ENCODE measurements at places on chromosomes 6 and 20. TPM values are rescaled to one million over a fixed set of nuclear protein-coding genes. Genes with fewer than 3 reads are reported as not detected.

Gene EYS
- total RNA-seq = 0.02 TPM

Gene C20orf144
- total RNA-seq = 0.13 TPM

Gene TCF15
- not detected for total RNA-seq

Gene LY86
- total RNA-seq = not detected

Gene PHACTR1
- not detected for total RNA-seq

Gene RTN4IP1
- 9.0 TPM for total RNA-seq

Gene IL17A
- not detected for total RNA-seq

Gene CHRNA4
- total RNA-seq = 0.15 TPM

Gene DXO
- 11.1 TPM for total RNA-seq

Measured in A549 treated with RU486 at 1 μM for 4 hours (cell line).